ENCODE measurements at places on chromosomes 13 and 19.
A peak's percentile ranks its signal among the peaks of the same experiment; 100 is the strongest.

GRCh38 chr19:45469945-45470761 is 2.4 kb downstream of the FOSB start:
- DNase-seq = no peak

DNA sequence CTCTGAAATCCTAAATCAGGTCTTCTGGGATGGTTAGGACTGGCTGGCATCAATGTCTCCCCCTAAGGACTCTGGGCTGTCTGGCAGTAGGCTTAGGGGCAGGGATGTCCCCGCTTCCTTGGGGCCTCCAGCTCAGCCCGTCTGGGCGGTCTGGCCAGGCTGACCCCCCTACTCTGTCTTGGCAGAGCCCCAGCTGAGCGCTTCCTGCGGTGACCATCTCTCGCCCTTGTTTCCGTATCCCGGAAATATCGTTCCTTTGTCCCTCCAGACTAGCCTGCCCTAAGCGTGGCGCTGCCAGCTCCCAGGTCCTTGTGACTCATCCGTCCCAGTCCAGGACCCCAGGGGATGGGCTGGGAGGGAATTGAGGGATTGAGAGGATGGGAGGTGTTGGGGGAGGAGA is 11.3 kb downstream of the GTPBP3 start:
- DNase-seq = peak; percentile 91

- DNase-seq = no peak
Measured at GRCh38 chr13:19182536-19182935, 912 bp upstream of the TUBA3C start.

DNA sequence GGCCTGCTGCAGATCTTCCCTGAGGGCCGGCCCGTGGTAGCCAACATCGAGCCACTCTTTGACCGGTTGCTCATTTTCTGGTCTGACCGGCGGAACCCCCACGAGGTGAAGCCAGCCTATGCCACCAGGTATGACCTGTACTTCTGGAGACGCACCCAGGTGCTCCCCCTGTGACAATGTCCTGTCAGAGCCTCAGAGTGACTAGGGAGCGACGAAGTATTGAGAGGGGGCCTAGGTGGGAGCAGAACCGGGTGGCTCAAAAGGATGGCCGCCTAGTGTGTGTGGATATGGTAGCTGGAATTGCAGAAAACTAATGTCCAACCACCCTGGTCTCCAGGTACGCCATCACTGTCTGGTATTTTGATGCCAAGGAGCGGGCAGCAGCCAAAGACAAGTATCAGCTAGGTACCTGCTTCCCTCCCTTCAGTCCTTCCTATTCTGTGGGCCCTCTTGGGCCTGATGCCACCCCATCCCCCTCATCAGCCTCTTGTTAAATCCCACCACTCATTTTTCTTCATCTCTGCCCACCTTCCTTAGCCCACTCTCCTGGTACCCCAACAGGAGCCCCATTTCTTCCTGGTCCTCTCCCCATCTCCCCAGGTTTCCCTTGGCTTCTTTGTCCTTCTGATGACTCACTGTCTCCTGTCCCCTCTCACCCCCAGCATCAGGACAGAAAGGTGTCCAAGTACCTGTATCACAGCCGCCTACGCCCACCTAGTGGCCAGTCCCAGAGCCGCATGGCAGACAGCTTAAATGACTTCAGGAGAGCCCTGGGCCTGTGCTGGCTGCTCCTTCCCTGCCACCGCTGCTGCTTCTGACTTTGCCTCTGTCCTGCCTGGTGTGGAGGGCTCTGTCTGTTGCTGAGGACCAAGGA is 8.4 kb downstream of the EGLN2 start:
- DNase-seq = peak; percentile 93

DNA sequence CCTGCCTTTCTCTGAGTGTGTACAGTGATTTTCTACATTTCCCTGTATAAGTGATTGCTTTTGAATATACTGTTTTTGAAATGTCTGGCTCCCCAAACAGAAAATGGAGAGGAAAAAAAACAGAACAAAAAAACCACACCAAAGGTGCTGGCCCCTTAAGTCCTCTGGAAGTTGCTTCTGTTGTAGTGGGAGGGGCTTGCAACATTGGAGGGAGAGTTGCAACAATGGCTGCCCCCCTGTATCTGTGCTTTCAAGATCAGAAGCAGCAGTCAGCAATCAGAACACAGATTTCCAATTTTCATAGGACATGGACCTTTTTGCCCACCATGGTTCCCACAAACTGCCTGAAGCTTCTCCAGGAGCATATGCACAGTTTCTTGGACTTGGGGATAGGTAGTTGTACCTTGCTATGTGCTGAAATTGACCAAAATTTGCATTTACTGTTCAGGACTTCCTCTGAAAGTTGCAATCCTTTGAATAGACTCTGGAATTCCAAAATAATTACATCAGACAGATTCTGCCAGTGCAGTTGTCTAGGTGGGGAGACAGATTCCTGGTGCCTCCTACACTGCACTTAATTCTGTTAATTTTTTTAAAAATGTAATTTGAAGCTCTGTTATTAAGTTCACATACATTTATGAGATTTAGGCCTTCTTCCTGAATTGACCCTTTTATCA is 13.8 kb downstream of the BIVM start:
- DNase-seq = no peak

GRCh38 chr19:4495471-4495870 is 22.8 kb downstream of the PLIN4 start:
- no peak for DNase-seq

DNA sequence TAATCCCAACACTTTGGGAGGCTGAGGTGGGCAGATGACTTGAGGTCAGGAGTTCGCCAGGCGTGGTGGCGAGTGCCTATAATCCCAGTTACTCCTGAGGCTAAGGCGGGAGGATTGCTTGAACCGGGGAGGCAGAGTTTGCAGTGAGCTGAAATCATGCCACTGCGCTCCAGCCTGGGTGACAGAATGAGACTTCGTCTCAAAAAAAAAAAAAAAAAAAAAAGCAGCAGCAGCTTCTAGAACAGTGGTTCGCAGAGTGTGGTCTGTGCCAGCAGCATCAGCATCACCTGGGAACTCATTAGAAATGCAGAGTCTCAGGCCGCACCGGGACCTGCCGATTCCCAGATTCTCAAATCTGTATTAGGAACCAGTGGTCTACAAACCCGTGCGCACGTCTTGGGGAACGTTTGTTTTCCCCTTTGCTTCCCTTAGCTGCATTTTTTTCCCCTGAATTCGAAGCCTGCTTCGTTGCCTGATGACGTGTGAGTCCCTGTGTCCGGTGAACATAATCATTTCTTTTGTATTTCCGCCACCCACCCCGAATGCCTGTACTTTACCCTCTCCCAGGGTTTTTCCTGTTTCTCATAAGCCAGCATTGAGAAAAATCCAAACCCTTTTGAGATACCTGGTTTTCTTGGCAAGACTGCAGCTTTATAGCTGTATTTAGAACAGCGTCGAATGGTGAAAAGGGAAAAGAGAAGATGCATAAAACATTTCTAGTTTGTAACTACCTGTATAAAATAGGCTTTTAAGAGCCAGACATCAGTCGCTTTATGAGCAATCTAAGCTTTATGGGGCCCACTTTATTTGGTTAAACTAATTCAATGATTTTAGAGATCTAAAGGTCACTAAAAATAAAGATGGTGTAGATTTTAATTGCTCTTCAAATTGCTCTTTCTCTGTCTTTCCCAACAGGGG is 49.8 kb downstream of the BICRA start:
- DNase-seq = no peak

DNA sequence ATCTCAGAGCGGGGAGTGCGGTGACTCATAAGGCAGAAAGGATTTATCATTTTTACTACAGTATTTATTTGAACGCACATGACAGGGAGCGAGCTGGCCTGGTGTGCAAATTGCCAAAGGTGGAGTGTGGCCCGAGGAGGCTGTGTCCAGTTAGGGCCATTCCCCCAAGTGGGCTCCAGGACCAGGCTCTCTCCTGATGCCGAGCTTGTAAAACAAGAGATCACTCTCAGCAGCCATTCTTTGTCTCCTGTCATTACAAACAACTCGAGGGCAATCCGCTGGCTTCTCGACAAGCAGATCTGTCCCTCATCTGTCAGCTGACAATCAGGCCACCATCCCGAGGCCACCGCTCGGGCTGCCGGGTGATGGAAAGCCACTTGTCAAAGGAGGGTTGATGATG is 418.9 kb downstream of the ZNF536 start:
- no peak for DNase-seq

- no peak for DNase-seq
Measured at GRCh38 chr13:57408312-57408711, 223.2 kb upstream of the PCDH17 start.

GRCh38 chr19:4717191-4717965 is 6.3 kb downstream of the DPP9 start:
- DNase-seq = no peak

DNA sequence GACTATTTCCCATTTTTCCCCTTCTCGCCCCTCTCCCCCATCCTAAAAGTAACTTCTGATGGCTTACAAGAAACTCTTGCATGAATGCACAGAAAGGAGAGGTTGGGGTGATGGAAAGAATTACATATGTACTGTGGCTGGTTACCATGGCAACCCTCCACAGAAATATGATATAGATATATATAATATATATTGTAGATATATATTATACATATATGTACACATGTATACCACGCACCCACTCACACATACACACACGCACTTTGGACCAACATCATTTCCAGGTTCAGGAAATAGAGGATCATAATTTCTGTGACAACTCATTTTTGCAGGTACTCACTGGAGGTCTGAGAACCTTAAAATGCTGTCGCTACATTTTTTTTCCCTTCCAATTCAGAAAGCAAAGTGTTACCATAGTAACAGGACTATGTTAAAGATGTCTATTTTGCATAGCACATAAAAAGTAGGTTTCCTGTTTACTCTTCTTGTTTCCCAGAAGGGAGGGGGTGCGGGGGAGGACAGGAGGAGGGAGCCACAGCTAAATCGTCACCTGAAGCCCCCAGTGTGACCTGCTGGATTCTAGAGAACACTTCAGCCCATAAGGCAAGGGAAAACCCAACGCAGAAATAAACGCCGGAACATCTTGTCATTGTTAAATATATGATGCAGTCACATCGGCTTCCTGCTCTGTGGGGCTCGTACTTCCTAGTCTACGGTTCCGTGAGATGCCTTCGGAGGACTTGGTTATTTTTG is 44.7 kb downstream of the EFNB2 start:
- no peak for DNase-seq

- DNase-seq = no peak
Measured at GRCh38 chr19:28184997-28185396, 1028.0 kb downstream of the UQCRFS1 start.

- DNase-seq = no peak
Measured at GRCh38 chr19:13334801-13335481, 171.3 kb downstream of the CACNA1A start.

GRCh38 chr19:4053423-4054324 is 13.0 kb downstream of the ZBTB7A start:
- DNase-seq = no peak

GRCh38 chr13:42865768-42866102 is 84.4 kb downstream of the FAM216B start:
- DNase-seq = no peak

GRCh38 chr13:34583181-34583580 is 358.9 kb upstream of the NBEA start:
- no peak for DNase-seq

DNA sequence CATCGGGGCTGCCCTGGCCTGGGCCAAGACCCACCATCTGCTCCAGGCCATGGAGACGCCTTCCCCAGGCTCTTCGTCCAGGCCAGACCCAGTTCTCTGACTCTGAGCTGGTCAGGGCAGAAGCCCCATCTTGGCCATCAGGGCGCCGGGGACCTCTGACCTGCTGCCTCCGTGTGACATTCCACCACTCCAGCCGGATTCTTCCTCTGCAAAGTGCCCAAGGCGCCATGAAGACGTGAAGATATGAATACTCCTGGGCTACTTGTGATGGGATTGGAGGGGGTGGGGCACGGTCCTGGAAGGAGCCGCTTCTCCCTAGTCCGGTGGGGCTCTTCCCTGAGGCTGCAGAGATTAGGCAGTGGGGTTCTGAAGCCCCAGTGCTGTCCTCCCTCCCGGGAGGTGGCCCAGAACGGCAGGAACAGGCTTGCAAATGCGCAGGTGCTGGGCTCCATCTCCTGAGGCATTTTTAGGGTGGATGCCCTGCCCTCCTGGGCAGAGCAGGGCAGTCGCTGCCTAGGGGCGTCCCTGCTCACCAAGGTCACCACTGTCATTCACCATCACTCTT is 26.0 kb upstream of the SLC7A10 start:
- DNase-seq = no peak

GRCh38 chr13:79228972-79229371 is 177.1 kb downstream of the RBM26 start:
- DNase-seq = no peak

DNA sequence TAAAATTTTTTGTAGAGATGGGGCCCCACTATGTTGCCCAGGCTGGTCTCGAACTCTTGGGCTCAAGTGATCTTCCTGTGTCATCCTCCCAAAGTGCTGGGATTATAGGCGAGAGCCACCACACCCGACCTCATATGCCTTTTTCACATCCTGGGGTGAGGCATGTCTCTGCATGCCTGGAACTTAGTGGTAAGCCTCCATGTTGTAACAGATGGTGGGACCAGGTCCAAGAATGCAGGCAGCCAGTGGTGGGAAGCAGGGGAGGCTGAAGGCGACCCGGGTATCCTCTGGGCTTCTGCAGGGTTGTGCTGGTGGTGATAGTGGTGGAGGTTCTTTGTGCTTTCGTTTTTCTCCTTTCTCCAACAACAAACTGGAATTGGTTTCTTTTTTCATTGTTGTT is 30.1 kb upstream of the CCDC124 start:
- DNase-seq = no peak

DNA sequence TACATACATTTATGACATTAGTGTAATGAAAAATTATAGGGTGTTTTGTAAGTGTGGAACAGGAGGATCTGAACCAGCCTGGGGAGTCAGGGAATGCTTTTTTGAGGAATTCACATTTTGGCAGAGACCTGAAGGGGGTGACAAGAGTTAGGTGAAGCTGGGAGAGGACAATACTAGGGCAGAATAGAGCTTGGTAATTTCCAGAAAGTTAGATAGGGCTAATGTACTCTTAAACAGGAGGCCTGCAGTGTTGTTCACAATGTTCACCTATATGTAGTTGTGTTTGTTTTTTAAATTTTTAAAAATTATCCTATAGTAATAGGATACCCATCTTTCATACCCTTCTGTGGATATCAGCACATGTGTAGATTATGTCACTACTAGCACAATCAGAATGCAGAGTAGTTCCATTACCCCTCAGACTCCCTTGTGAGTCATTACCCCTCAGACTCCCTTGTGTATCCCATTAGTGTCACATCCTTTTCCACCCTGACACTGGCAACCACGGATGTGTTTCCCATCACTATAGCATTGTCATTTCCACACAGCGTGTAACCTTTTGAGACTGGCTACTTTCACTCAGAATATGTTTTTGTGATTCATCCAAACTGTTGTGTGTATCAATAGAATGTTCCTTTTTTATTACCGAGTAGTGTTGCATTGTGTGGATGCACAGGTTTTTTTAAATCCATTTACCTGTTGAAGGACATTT is 43.1 kb downstream of the PCCA start:
- DNase-seq = no peak

GRCh38 chr13:65660731-65661130 is 1569.4 kb downstream of the PCDH9 start:
- no peak for DNase-seq

DNA sequence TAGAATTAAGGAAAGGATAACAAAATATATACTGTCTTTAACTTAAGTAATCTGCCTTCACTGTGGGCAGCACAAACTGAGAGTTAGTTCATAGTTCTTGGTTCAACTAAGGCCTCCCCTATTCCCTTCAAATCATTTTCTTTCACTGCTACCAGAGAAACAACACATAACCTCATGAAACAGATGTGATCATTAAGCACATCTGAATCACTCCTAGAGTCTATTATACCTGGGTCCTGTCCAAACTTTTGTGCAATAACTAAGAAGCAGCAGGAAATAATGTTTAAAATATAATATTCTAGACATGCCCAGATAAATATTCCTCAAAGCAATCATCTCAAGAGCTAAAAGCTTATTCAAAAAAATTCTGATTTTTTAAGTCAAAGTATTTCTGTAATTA is 62.9 kb downstream of the ZC3H13 start:
- DNase-seq = no peak

All from endodermal cell (in vitro differentiated cells).